COR-L47 (cell line): ENCODE measurements at places on chromosomes 1 and 21.

- no peak for DNase-seq
Measured at GRCh38 chr1:70361727-70362398, 7.3 kb upstream of the ANKRD13C start.

DNA sequence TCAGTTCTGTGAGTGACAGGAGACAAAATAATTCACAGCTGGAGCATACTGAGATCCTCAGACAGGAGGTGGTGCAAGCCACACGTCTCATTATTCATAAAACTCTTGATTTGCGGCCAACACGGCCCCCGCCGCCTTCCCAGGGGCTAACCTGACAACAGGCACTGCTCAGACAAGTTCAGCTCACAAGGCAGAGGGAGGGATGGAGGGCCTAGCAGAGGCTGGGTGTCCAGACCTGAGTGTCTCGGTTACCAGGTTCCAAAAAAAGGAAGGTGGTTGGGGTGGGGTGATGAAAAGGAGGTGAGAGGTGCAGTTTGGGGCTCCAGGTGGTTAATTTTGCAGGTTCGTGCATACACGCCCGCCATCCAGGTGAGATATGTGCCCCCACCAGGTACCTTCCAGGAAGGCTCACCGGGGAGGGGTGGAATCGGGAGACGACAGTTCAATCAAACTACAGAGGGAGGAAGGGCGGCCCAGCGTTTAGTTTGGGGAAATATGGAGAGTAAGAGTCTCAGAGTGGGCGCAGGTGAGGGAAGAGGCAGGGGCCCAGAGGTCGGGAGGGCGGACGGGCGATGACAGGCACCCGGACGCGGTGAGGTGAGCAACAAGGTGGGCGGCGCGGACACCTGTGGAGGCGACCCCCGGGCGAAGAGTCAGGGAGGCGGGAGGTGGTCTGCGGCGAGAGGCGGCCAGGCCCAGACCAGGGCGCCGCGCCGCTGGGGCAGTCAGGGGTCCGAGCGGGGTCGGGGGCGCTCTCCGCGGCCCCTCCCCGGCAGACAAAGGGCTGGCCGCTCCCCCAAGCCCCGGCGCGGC is 629 bp downstream of the CTNNBIP1 start:
- DNase-seq = peak; percentile 44

GRCh38 chr1:53654216-53655210 is 84.5 kb downstream of the GLIS1 start:
- DNase-seq = no peak

DNA sequence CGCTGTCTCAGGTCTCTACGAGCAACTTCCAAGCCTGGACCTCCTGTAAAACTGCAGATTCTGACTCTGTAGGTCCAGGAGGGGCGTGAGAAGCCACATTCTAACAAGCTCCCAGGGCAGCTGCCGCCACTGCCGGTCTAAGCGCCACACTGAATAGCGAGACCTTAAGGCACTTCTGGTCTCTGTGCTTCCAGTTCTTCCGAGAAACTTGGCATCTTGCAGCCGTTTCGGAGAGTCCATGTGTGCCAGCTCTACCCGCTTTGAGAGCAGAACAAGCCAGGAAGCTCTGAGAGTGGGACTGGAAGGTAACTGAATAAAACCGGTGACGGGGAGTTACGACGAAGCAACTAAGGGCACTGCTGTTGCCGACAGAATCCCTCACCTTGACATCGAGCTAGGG is 12.5 kb downstream of the AGT start:
- DNase-seq = no peak

DNA sequence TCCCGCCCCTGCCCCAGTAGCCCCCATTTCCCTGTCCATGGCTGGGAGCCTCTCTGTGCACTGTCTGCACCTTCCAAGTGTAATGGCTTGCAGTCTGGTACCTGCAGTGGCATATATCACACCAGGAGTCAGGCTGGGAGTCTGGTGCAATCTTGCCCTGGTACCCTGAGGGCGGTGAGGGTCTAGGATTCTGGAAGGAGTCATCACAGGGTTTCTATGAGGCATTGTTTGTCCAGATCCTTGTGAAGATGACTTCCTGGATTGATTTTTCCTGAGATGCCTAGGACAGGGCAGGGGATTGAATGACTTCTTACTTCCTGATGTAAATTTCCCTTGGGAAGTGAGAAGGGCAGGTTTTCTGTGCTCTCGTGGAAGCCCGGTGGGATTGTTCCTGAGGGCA is 5.9 kb upstream of the PKP1 start:
- DNase-seq = no peak

DNA sequence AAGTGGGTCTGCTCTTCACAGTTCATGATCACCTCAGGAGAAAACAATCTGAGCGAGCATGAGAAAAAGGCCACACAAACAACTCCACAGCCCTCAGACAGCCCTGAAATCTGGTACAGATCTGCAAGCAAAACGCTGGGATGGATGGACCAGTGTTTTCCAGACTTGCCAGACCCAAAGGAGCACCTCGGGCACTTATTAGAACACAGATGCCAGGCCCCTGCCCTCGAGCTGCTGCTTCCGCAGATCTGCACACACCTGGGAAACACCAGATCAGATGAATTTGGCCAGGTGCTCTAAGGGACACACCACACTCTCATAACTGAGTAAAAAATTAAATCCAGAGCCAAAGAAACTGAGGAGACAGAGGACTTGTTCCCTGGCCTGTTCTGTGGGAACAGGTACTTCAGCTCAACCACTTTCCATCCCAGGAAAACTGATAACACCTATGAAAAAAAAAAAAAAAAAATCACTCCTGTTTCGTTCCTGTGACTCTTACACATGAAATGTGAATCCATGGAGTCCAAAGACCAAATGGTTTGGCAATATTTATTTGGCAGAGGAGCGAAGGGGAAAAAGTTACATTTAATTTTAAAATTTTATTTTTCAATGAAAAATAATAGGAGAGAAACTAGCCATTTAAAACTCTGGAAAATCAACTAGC is 202.9 kb upstream of the ESRRG start:
- DNase-seq = no peak

- DNase-seq = no peak
Measured at GRCh38 chr1:213982672-213983492, 4.9 kb upstream of the PROX1 start.

GRCh38 chr1:18217398-18218043 is 109.9 kb downstream of the IGSF21 start:
- no peak for DNase-seq

- no peak for DNase-seq
Measured at GRCh38 chr1:225863167-225863566, 19.0 kb downstream of the TMEM63A start.

- DNase-seq = peak; percentile 3
Measured at GRCh38 chr1:115764541-115764940, 4.0 kb downstream of the CASQ2 start.

DNA sequence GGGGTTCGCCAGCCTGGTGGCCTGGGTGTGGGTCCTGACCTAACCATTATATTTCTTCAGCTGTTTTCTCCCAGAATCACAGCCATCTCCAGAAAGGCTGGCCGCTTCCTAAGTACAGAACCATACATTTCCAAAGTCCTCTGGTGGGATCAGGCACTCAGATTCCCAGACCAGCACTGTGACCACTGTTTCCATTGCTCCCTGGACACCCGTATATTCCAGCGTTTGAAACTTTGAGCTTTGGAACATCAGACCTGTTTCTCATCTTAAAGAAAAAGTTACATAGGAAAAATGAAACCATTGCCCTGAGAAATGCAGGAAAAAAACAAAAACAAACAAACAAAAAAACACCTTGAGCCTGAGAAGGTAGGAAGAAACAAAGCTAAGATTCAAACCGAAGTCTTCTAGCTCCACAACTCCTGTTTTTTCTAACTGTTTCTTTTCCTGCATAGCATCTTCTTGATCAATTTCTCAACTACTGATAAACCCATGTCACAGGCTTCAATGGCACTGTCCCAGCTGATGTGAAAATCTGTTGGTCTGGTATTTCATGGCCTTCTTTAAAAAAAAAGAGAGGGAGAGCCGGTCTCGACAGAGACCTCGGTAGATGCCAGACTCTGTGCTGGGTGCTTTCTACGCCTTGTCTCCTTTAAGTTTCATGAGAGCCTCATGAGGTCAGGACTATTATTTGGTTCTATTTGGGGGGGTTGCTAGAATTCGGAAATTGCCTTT is 221.3 kb downstream of the TOMM20 start:
- DNase-seq = no peak

DNA sequence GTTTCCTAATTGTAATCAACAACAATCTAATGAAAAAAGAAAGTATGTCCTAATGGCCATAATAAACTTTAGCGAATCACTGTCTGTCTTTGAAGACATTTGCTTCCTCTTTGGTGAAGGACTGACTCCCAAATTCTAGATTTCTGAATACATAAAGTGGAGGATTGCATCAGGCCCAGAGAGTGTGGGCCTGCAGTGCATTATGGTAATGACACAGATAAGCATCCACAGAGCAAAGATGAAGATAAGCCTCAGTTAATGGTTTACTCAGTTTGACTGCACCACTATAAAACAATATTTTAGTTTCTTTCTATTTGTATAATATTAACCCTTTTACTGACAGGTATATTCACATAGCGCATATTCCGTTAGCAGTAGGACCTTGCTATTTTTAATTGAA is 365.5 kb downstream of the KCTD3 start:
- DNase-seq = no peak

GRCh38 chr1:203162403-203162802 is 13.2 kb downstream of the MYBPH start:
- no peak for DNase-seq

DNA sequence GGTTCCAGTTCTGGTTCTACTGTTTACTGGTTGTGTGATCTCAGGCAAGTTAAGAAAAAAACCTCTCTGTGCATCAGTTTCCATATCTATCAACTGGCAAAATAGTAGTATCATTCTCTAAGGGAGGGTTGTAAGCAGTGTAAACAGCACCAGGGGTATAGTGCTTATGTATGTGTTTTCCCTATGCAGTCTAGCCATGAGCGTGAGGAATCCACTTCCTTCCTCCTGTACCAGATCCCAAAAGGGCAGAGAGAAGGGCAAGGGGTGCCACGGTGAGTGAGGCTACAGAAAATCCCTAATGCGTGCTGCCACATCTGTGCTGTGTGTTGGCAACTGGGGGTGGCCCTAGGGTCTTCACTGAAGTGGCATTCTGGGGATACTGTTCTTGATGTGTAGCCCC is 18.4 kb upstream of the RNF19B start:
- DNase-seq = no peak

DNA sequence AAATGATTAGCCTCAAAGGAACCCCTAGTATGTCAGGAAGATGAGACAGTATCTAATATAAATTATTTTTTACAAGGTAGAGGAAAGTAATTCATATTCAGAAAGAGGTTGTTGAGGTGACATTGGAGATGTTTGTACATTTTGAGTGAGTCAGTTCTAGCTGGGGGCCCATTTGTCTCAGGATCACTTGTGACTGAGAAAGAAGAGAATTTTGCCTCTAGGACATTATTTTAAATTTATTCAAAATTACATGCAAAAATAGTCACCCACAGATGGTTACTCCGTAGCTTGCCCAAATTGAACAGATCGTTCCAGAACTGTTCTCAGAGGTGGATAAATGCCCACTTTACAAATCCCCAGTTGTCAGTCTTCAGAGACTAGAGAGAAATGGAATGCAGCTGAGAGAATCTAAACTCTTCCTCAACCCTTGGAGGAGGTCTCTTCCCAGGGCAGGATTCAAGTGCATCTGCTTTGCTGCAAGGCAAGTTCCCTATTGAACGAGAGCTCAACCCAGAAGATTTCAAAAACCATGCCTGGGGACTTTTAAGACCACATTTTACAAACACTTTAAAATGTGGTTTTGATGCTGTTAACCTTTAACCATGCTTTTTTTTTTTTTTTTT is 987.8 kb upstream of the ADAMTS5 start:
- DNase-seq = no peak

DNA sequence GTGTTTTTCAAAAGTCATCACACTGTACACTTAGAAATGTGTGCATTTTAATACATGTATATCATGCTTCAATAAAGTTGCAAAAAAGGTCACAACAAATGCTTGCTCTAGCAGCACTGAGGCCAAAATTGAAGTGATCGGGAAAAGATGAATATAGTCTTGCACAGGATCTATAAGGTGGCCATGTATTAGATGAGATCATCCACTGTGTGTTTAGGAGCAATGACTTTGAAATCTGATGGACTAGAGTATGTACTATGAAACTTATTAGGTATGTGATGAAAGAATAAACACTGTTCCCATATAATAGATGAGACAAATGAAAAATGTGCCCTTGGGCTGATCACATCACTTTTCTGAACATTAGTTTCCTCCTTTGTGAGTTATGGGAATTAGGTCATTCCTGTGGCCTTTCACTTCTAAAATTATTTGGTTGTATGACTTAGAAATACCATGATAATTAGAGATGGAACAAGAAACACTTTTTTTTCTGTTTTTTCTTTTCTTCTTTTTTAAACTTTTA is 984.6 kb downstream of the ADGRL2 start:
- DNase-seq = no peak

DNA sequence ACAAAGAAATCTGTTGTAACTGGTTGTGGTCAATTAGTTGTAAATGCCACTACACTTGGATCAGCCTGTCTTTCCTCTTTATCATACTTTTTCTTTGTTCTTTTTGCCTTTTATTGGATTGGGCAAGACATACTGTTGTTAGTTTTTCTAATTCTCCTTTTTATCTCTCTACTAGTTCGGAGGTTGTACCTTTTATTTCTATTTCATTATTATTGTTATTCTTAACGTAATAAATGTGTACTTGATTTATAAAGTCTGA is 59.2 kb downstream of the IVNS1ABP start:
- no peak for DNase-seq

- DNase-seq = no peak
Measured at GRCh38 chr1:97202481-97203380, 481.1 kb downstream of the PTBP2 start.

GRCh38 chr1:223755992-223756775 is 43.8 kb downstream of the CAPN2 start:
- DNase-seq = no peak

DNA sequence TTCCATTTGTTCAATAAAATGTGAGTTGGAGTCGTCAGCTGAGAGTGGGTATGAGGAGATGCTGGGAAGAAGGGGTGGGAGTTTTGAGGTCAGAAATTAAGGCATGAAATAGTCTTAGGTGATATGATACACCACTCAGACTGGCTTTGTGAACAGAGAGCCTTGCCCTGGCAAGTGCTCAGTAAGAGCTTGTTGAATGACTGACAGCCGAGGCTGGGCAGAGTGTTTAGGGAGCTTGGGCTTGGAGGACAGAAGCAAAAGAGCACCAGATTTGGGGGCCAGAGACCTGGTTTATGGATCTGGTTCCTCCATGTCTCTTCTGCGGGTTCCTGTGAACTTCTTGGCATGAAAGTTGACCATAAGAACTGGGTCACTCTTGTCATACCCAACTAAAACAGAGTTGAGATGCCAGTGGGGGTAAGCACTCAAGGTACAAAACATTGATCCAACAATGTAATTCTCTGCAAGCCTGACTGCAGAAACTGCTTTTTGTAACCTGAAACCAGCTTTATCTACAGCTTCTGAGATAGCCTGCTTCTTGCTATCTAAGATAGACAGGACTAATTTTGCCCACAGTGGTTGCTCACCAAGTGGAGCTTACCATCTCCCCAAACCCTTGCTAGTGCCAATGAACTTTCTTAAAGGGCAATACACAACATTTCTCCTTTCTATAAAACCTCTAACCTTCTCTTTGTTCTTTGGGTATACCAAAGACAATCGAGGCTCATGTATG is 126.4 kb downstream of the TENT5C start:
- DNase-seq = no peak
